HFFc6 (cell line): ENCODE measurements at places on chromosomes 2 and 18. TPM values are rescaled to one million over a fixed set of nuclear protein-coding genes. Genes with fewer than 3 reads are reported as not detected.
A peak's percentile ranks its signal among the peaks of the same experiment; 100 is the strongest.

The AMER3 gene
- not detected in 3 replicates for total RNA-seq

The FOXI3 gene
- total RNA-seq = not detected in 3 replicates

The SLC9A4 gene
- not detected in 3 replicates for total RNA-seq

The G6PC2 gene
- not detected in 3 replicates for total RNA-seq

The SLC40A1 gene
- not detected in 3 replicates for total RNA-seq

DNA sequence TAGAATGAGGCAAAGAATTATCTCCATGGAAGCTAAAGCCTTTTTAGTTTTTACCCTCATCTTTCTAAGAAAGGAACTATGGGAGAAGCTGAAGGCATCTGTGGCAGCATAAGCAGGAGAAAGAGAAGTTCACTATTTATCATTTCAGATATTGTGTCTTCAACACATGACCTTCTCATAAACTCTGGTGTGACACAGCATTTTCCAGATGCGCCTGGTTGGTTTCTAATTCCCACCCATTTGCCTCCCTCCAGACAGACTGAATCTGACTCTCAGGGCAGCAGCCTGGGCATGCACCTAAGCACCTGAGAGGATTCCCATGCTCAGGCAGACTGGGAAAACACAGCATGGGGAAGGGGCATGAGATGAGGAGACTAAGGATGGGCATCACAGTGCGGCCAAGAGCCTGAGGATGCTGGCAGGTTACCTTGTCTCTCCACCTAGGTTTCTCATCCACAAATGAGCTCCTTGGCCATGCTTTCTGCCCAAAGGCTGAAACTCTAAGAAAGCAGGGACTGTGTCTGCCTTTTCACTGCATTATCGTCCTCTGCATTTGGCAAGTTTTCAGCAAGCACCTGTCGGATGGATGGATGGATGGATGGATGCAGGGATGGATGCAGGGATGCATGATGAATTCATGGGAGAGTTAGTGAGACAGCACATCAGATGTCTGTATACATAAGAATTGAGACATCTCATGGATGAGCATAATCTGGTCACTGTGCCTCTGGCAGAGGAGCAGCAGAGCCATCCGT is 28.8 kb upstream of the SULT1C4 start:
- no peak for DNase-seq

DNA sequence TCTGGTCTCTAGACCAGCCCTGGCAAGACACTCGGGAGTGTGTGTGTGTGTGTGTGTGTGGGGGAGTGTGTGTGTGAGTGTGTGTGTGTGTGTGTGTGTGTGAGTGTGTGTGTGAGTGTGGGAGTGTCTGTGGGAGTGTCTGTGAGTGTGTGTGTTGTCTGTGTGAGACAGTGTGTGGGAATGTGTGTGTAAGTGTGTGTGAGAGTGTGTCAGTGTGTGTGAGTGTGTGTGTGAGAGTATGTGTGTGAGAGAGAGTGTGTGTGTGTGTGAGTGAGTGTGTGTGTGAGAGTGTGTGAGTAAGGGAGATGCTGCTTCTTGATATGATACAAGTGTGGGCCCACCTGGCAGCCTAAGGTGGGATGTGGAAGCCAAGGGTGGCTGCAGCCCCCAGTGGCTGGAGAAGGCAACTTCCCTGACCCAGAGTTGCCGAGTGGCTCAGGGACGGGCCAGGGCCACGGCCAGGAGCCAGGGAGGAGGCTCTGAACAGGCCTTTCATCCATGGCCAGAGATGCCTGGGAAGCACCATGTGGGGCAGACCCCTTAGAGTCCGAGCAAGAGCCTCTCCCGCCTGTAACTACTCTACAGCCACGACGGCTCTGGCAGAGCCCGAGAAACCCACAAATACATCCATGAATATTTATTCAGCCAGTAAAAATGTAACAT is 159.3 kb upstream of the MYCN start:
- DNase-seq = no peak

DNA sequence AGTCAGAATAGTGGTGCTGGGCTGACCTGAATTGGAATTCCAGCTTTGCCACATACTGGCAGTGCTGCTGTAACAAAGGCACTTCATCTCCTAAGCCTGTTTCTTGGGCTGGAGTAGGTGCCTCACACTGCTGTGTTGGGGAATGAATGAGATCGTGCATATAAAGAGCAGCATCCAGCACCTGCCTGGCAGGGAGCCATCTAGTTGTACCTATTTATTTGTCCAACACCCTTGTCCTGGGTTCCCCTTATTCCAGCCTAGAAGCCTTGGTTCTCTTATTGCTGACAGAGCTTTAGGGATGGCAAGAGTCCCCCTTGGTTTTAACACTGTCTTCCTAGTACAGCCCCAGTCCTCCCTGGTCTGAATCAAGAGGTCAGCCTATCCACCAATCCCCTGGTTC is 275.3 kb upstream of the RAB12 start:
- no peak for DNase-seq

DNA sequence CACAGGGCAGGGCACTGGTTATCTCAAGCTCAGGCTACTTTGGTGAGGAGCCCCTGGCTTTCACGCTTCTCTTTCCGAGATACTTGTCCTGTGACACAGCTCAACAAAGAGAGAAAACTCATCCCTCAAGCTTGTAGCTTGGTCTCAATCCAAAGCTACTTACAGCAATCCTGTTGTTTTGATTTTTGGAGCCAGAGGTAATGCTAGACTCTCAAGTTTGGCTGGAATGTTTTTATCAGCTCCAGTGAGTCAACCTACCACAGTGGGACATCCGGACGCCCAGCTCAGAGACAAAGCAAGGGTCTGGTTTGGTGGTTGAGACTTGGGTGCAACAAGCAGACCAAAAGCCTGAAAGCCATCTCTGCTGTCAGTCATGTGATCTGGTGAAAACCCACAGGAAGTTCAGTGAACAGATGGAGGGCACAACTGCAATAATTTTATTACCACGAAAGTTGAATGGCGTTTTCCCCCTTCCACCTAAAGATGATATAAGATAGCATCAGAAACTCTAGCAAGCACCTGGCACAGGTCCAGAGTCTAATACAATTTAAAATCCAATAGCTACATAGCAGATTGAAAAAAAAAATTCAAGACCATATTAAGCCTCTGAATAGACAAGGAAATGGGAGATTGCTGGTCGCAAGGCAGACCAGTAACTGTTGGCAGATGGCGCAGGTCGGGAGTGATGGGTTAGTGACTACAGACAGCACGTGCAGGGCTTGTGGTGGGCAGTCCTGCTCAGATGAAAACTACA is 102.3 kb upstream of the SMAD7 start:
- peak; percentile 97 for DNase-seq

- no peak for DNase-seq
Observed at GRCh38 chr2:107361751-107362381, 464.8 kb upstream of the RGPD4 start.

- DNase-seq = no peak
Observed at GRCh38 chr2:174436351-174436750, 40.8 kb downstream of the SCRN3 start.

GRCh38 chr2:68742626-68743415 is 8.2 kb downstream of the ARHGAP25 start:
- DNase-seq = no peak

DNA sequence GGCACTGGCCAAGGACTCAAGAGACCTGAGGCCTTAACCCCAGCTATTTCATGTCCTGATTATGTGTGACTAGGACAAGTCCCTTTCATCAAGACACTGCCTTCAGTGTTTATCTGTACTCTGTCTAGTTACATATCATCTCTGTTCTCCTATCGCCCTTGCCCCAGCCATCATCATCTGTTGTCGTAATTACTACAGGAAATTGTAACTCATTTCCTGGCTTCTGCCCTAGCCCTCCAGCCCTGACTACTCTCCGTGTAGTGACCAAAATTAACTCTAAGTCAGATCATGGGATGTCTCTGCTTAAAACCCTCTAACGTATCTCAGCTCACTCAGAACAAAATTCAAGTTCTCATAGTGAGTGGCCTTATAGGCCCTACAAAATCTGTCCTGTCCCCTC is 49.3 kb upstream of the LAPTM4A start:
- no peak for DNase-seq

DNA sequence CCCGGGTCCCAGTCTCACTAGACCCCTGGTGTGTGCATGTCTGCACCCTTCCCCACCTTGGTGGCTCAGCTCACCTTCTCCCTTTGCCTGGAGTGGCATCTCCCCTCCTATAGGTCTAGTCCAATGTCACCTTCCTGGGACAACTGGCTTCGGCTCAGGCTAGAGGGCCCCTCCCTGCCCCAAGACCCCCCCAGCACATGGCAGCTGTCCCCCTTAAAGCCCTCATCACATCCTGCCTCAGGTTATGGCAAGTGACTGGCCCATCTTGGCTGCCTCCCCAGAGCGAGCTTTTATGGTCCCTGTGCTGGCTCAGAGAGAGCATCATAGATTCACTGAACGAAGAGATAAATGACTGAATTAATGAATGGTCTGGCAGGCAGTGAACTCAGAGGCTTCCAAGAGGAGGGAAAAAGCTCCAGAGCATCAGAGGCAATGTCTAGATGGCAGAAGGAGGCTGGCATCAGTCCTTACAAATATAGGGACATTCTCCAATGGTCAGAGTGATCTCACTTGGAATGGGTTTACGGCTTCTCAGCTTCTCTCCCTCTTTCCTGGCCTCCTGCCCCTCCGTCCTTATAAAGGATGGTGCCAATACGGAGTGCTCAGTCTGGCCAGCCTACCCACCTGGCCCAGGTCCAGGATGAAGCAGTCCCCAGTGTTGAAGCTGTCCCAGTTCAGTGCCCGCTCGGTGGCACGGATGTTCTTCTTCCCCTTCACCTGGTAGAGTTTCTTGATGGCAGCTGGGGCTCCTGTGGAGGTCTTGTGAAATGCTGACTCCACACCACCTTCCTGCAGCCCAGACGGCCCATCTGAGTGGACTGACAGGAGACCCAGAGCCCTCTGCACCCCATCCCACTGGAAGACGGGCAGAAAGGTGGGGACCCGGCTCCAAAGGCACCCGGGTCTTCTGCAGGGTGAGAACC is 9.4 kb downstream of the CAPG start:
- no peak for DNase-seq

DNA sequence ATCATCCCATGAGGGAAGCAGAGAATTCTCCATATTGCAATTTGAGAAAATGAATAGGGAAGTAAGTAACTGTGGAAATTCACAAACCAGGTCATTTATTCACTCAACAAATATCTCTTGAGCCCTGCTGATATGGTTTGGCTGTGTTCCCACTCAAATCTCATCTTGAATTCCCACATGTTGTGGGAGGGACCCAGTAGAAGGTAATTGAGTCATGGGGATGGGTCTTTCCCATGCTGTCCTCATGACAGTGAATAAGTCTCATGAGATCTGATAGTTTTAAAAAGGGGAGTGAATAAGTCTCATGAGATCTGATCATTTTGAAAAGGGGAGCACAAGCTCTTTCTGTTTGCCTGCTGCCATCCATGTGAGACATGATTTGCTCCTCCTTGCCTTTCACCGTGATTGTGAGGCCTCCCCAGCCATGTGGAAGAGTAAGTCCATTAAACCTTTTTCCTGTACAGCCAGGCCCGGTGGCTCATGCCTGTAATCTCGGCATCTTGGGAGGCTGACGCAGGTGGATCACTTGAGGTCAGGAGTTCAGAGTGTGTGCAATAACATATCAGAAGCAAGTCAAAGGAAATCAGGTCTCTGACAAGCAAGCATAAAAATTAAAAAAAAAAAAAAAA is 193.2 kb downstream of the NDUFA10 start:
- DNase-seq = no peak
